Activated CD8-positive, alpha-beta T cell treated with anti-CD3 and anti-CD28 coated beads for 36 hours (primary cell): ENCODE measurements at places on chromosomes 16 and 17.

DNA sequence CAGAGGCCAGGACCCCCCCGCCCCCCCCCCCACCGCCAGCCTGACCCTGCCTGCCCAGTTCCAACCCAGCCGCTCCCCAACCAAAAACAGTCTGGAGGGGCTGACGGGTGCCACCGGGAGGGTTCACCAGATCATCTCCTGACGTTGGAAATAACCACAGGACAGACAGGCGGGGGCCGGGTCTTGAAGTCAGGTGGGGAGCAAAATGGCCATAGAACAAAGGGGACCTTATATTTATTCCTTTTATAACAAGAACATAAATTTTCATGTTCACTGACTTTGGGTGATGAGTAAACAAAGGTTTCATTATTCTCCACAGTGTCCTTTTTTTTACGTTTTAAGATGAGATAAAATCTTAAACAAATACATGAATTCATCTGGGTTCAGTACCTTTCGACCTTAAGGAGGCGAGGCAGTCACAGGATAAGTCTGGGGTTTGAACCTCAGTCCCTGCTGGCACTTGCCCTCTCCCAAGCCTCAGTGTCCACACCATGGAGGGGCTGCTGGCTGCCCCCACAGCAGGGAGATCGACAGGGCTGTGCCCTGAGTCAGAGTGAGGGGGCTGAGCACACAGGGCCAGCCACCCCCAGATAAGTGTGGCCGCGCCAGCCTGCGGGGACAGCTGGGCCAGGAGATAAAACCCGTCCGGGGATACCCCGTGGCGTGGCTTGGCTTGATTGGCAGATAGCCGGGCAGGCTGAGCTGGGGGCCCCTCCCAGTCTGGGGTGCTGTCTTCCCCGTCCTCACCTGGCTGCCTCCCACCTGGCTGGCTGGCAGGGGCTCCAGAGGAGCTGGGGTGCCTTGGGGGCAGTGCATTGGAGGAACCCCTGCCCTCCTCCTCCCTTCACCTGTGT is 15.0 kb downstream of the SLC7A5 start:
- DNase-seq = peak; percentile 53

- no peak for DNase-seq
These were observed 12.4 kb downstream of the ETV4 start for GRCh38 chr17:43533699-43534098.

DNA sequence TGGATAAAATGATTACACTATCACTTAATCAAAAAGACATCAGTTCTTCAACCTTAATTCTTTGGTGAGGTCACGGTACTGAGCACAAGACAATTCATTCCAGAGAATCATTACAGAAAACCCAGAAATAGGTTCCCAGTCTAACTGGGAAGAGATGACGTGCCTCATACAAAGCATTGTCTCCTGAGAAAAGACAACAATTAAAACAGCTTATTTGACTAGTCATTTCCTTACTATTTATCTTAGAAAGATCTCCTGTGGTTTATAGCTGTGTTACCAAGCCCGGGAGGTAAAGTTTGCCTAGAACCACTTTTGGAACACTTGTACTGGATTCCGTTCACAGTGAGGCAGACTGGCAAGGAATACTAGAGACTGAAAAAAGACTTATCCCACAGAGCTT is 5.1 kb downstream of the PHF12 start:
- no peak for DNase-seq

- no peak for DNase-seq
These were observed 2.0 kb upstream of the PLA2G15 start for GRCh38 chr16:68242926-68243858.

DNA sequence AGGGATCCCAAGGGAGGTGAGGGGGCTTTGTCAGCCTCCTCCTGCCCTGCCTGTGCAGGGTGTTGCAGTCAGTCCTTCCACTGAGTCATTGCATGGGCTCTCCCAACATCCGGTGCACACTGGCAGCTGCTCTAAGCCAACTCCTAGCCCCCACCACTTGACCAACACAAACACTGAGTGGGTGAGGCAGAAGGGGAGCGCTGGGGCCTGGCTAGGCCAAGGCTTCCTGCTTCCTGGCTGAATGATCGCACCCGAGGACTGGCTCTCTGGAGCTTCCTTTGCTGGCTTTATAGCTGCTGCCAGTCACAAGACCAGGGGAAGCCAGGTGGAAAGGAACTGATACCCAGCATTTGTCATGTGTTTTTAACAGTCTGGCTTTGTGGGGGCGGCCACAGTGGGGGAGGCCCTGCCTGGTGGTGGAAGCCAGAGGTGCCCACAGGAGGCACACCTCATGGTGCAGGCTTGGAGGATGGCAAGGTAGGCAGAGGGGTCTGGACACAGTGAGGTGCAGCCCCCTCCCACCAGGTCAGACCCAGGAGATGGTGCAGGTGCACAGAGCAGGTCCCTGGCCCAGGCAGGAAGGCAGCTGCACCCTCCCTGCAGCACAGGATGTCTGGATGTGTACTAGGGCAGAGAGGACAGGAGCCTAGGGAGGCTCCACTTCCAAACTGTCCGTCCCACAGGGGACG is 6.8 kb downstream of the MPG start:
- peak; percentile 92 for DNase-seq

GRCh38 chr16:8722025-8722348 is 47.6 kb downstream of the ABAT start:
- DNase-seq = no peak

GRCh38 chr17:43768382-43768781 is 9.8 kb upstream of the SOST start:
- DNase-seq = no peak

GRCh38 chr16:5730783-5731182 is 633.2 kb upstream of the EEF2KMT start:
- no peak for DNase-seq

DNA sequence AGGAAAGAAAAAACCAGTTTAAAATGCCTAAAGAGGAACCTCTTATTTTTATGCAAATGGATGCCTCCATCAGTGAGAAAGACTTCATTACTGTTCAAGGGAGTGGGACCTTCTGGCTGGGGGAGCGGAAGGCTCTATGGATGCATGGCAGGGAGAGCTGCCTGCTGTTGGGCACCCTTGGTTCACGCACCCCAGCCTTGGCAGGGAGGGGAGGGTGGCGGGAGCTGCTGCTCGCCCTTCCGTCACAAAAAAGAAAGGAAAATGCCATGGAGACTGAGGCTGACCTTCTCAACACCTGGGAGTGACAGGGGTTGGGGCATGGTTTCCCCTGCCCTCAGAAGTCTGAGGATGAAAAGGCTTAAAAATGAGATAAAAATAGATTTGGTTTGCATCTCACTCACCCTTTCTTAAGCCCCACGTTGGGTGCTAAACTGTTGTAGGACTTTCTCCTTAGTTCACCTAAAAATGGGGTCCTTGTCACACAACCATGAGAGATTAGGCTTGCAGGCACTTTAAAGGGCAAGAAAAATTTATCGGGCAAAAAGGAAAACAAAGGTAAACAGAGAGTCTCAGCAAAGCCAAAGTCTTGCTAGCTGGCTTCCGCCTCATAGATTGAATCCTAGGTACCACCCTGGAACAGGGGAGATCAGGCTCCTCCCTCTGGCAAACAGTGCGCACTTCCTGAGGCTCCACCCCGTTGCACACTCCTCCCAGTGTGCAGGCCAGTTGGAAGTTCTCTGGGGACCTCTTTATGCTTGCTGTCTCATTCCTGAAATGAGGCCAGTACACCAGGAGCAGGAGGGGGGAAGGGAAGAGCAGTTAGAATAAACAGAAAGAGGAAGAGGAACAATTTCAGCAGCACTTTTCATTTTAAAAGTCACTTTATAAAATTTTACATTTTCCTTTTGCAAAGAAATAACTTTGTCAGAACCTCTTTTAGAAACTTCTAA is 31.6 kb downstream of the PHKB start:
- peak; percentile 28 for DNase-seq

DNA sequence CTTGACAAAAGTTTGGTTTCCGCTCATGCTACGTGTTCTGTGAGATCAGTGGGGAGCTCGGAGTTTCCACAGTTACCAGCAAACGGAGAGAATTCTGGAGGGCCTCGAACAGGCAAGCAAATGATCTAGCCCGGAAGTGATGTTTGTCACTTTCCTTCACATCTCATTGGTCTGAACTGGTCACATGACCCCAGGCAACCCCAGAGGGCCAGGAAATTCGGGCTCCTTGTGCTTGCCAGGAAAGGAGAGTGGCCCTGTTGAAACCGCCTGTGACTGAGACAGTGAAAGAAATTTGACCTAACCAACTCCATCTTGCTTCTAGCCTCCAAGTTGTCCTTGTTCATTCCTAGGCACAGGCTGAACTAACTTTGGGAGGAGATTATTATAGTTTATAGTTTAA is 23.0 kb downstream of the SPPL2C start:
- DNase-seq = no peak

GRCh38 chr17:50072925-50073324 is 17.0 kb downstream of the ITGA3 start:
- no peak for DNase-seq

- DNase-seq = no peak
These were observed 1.1 kb downstream of the CCL4 start for GRCh38 chr17:36104701-36105181.

GRCh38 chr16:81502396-81503070 is 57.9 kb downstream of the CMIP start:
- DNase-seq = no peak

GRCh38 chr17:48952904-48953303 is 8.3 kb upstream of the SNF8 start:
- peak; percentile 47 for DNase-seq

DNA sequence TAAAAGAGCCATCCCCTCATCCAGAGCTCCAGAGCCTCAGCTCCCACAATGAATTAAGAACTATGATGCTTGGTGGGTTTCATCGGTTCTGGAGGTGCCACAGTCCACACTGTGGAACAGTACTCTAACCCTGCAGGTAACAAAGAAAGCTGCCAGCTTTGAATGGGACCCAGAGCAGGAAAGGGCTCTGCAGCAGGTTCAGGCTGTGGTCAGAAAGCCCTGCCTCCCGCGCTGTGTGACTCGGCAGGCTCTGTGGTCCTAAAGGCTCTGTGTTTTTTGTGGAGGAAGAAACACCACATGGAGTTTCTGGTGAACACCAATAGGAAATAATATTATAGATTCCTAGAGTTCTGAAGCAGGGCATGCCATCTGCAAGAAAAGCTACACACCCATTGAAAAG is 32.5 kb downstream of the MRPS23 start:
- DNase-seq = no peak

DNA sequence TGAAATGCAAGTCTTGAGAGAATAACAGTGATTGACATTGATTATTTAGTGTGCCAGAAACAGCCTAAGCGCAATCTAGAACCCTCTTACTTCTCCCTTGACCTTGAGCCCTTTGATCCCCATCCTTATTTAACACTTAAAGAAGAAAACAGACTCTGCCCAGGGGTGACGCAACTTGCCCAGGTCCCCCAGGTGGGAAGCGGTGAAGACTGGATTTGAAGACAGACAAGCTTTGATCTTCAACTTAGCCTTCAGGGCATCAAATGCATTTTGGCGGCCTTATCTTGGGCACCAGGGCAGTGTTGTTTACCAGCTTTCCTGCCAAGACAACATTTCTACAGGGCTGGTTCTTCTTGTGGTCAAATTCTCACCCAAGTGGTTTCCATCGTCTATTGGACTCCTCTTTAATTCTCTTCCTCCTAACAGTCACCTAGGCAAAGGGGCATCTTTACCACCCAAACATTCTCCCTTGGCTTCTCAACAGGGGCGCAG is 8.9 kb upstream of the CIITA start:
- no peak for DNase-seq

DNA sequence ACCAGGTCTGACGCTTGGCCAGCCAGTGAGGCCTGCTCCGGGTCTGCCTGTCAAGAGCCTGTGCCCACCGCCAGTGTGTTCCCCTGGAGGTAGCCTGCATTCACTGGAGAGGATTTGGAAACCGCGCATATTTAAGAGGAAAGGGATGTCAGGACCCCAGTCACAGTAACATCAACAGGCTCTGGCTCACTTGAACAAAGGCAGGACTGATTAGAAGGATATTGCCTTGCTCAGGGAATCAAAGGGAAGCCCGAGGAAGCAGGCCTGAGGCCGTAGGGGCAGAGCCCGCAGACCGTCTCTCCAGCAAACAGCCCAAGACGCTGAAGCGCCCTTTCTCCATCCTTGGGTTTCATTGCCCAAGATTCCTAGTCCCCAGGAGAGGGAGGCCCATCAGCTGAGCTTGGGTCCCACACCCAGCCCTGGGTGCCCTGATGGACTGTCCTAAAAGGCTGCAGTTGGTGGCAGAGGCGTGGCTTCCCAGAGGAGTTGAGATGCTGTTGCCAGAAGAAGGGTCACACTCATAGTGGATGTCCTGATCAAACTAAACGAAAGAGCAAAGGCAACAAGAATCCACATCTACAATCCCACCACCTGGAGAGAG is 23.2 kb downstream of the NT5M start:
- no peak for DNase-seq

- no peak for DNase-seq
These were observed 19.7 kb downstream of the MYH11 start for GRCh38 chr16:15836965-15837611.

DNA sequence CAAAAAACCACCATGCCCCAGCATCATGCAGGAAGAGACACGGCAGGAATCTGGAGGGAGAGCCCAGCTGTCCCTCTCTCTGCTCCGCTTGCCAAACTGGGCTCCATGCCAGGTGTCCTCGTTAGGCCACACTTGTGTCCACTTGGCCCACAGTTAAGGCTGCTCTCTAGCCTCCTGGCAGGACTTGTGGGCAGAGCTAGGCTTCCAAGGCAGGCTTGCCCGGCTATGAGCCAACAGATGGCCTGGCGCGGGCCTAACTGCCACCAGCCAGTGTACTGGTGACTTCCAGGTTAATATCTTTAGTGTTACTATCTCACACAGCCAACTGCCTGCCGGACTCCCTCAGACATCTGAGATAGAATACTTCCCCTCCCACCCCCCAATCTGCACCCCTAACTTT is 10.6 kb downstream of the ATP6V0D1 start:
- no peak for DNase-seq

DNA sequence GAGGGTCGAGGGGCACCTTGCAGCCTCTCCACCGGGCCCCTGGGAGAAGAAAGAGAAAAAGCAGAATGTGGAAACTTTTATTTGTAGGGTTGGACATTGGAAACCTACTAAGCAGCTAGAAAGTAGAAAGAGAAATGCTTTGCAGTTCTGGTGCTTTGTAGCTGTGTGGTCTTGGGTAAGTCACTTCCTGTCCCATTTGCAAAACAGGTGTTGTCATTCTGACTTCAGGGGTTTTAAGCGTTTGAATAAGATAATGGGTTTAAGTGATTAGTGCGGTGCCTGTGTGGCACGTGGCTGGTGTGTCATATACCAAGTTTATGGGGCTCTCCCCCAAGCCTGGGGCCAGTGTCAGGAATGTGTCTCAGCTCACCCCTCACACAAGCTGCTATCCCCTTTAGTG is 1.6 kb downstream of the CA4 start:
- DNase-seq = peak; percentile 63

GRCh38 chr17:36085765-36086164 is 4.2 kb downstream of the CCL3 start:
- DNase-seq = no peak

- DNase-seq = peak; percentile 64
These were observed 30.0 kb downstream of the SNN start for GRCh38 chr16:11698271-11698689.
